ENCODE measurements at places on chromosomes 6 and 20.

DNA sequence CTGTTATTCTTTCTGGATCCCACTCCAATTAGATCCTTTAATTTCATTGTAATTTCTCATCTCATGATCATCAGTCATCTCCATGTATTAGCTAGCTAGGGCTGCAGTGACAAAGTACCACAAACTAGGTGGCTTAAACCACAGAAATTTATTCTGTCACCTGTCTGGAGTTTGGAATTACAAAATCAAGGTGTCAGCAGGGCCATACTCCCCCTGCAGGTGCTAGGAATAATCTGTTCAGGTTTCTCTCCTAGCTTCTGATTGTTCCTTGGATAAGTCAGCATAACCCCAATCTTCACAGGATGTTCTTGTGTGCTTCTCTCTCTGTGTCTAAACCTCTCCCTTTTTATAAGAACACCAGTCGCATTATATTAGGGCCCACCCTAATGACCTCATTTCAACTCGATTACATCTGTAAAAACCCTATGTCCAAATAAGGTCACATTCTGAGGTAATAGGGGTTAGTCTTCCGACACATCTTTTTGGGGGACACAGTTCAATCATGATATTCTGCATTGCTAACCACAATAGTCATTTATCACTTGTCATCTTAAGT, 40.5 kb downstream of the BEND6 start:
- no peak for DNase-seq

GRCh38 chr6:71250099-71250602, 38.5 kb upstream of the OGFRL1 start:
- DNase-seq: no peak

DNA sequence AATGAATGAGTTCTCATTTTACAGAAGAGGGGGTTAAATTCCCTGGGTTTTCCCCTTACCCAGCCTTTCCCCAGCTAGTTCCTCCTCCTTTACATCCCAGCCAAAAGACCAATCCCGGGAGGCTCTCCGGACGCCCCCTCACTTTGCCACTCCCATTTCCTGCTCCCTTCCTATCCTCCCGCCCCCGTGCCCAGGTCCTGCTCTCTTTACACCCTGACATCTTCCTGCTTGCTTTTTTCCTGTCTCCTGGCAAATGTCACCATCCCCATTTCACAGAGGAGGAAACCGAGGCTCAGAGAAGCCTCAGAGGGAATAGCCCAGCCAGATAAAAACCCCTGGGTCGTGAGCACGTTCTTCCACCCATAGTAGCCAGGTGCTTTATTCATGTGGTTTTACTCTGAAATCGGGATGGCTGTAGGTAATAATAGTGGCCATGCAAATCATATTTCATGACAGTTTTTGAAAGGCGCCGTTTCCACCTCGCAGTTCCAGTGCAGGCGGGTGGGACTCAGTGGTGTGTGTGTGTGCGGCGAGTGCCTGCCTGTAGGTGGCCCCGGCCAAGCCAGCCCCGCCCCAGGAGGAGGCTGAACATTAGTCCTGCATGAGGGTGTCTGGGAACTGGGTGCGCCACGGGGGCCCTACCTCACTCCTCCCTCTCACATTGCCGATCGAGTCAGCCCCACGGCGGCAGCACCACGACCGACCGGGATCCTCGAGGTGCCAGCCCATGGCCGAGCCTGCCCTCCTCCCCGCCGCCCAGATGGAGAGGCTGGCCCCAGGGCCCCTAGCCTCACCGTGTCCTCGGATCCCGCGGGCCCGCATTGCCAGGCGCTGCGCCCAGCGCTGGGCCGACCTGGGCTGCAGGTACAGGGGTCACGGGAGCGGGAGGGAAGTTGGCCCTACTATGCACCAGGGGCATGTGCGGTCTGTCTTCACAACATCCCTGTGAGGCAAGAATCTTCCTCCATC, at the start of gene ARHGAP40:
ARHGAP40 (plus strand) TSS at position 594 of the 969 bp plus-strand sequence.
- DNase-seq: no peak

DNA sequence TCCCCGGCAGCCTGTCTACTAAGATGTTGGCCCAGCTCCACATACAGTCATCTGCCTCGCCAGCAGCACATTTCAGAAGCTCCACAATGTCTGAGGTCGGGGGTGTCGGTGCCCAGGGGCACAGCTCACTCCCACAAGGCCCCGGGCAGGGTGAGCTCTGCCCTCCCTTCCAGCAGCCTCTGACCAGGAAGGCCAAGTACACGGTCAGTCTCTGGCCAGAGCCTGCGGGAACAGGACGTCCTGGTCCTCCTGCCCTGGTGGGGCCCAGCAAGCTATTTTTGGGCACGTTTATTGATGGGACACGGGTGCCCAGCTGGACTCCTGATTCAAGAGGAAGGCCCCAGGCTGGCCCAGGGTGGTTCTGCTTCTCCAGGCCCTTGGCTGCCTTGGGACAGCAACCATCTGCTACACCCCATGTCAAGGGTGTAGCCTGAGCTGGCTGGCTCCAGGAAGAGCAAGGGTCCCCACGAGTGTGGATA, 114.9 kb upstream of the PTPN1 start:
- no peak for DNase-seq

GRCh38 chr6:16441262-16441661, 202.9 kb downstream of the GMPR start:
- DNase-seq: no peak

DNA sequence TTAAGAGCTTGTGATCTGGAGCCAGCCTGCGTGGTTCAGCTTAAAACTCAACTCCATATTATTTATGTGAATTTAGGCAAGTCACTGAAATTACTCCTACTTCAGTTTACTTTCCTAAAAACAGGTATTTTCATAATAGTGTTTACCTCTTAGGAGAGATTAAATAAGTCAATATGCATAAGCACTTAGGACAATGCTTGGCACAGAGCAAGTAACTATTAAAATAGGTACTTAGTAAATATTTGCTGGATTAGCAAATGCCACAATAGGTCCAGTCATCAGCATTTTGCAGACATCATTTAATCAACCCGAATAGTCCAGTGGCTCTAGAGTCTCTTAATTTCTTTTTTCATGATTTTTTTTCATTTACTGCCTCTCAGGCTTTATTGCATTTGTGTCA, 78.6 kb upstream of the PTPRK start:
- DNase-seq: no peak

GRCh38 chr6:43916924-43917877, 147.2 kb downstream of the VEGFA start:
- DNase-seq: no peak

GRCh38 chr6:159939591-159940016, 29.3 kb upstream of the IGF2R start:
- no peak for DNase-seq

DNA sequence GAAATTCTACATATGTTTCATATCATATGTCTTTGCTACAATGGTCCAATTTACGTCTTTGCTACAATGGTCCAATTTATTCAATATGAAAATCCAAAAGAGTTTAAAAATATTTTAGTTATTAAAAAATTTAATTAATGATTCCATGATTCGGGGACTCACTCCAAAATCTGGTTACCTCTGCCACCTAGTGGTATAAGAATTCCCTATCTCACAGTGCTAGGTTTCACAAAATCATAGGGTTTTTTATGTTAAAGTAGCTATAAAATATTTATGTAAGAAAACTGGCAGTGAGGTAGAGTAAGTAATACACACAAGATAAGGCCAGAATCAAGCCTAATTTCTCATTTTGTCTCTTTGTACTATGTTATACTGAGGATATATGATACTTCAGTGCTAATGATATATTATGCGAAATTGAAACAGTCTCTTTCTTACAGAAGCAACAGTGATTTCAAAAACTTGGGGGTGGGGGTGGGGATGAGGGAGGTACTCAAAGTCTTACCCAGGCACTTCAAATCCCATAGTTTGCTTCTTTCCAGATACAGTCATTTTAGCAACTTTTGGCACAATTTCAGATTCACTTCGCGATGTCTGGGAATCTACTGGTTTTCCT, 52.3 kb downstream of the HBS1L start:
- no peak for DNase-seq

GRCh38 chr6:46733341-46733801, 1.8 kb downstream of the PLA2G7 start:
- no peak for DNase-seq

DNA sequence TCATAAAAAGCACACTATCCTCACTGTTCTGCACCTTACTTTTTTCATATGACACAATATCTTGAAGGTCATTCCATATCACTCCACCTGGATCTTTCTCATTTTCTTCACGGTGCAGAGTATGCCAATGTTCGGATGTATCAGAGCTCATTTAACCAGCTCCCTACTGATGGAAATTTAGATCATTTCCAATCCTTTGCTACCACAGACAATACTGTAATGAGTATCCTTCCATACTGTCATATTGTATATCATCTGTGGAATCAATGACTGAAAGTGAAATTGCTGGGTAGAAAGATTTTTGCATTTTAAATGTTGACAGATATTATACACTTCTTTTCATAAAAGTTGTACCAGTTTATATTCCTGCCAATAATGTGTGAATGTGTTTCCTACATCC, 2.2 kb upstream of the RAB44 start:
- no peak for DNase-seq

DNA sequence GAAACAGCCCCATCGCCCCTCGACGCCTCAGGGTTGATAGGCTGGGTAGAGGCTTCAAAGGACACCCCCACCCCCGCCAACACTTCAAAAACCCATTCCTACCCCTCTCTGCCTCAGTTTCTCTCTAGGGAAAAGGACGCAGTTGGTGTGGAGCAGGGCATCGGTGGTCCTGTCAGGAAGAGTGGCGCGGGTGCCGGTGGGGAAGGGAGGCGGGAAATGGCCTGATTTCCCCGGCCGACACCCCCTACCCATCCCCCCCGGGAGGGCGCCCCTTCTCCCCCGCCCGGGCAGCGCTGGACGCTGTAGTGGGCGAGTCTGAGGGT, 367 bp downstream of the NRSN2 start:
- no peak for DNase-seq
